HFFc6 (cell line): ENCODE measurements at places on chromosomes 16 and 17.

- no peak for DNase-seq
Measured at GRCh38 chr17:51238255-51238887, 21.5 kb downstream of the MBTD1 start.

GRCh38 chr17:4586043-4586442 is 1.7 kb downstream of the SMTNL2 start:
- DNase-seq = no peak

- no peak for DNase-seq
Measured at GRCh38 chr17:42306385-42306667, 18.0 kb downstream of the STAT5A start.

DNA sequence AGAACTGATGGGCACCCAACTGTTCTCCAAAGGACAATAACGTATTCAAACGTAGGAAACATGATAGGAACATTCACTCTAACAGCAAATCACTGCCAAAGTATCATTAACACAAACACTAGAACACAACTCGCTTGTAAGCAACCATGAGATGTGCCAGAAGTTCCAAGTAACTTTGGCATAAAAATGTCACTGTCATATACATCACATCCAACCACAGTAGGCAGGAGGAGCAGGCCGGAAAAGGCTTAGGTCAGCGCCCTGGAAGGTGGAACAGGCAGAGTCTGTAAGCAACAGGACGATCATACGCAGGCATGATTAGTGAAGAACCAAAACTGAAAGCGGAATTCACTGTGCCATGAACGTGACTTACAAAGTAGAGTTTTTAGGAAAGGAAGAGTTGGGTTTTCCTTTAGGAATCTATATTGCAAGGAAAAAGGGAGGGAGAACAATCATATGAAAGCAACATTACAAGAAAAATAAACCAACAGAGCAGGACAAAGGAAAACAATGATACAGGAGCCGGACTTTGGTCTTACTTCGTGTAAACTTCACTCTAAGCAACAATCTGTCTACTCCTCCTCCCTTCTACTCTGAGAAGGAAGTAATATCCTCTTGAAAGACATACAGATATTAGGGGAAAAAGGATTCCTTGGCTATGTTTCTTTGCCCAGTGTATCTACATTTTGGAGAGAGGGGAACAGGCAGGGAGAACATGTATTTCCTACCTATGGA is 52.3 kb downstream of the YWHAE start:
- DNase-seq = no peak

GRCh38 chr17:6498356-6498755 is 54.1 kb downstream of the PIMREG start:
- no peak for DNase-seq

GRCh38 chr17:57946798-57947358 is 8.3 kb downstream of the CUEDC1 start:
- DNase-seq = peak; percentile 63

GRCh38 chr16:17213025-17213424 is 257.7 kb downstream of the XYLT1 start:
- no peak for DNase-seq
